ENCODE measurements at places on chromosomes 13 and 19. TPM values are rescaled to one million over a fixed set of nuclear protein-coding genes. Genes with fewer than 3 reads are reported as not detected.

DNA sequence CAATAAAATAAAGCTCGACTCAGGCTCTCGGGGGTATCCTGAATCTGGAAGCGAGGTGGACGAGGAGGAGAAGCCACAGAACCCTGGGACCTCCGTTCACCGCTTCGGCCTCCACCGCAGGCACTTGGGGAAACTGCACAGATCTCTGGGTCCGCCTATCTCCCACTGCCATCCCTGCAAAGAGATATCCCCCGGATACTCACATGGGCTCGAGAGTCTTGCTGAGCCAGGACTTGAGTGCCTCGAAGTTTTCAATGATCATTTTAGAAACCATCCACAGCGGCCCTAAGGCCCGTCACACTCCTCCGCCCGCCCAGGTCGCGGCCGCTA, 589 bp downstream of the RBM26 start:
- H3K4me1 ChIP-seq = peaks cover 3% of the 10 kb centered on the region
- peak overlapping the region; percentile 97 for H3K27ac ChIP-seq
- no peak for DNase-seq
- H3K27me3 ChIP-seq = no peaks in the 10 kb centered on the region
- H3K36me3 ChIP-seq = no peaks in the 10 kb centered on the region

GRCh38 chr19:38655148-38655824, 7.8 kb downstream of the ACTN4 start:
- H3K27ac ChIP-seq = peak overlapping the region; percentile 78
- no peak overlapping the region for H3K4me3 ChIP-seq
- H3K27me3 ChIP-seq = no peaks in the 10 kb centered on the region
- peaks cover 10% of the 10 kb centered on the region for H3K36me3 ChIP-seq

GRCh38 chr13:33025220-33025744, 9.1 kb downstream of the KL start:
- H3K27me3 ChIP-seq = peaks cover 49% of the 10 kb centered on the region
- no peak for DNase-seq
- H3K4me1 ChIP-seq = no peaks in the 10 kb centered on the region
- H3K4me3 ChIP-seq = no peak overlapping the region

DNA sequence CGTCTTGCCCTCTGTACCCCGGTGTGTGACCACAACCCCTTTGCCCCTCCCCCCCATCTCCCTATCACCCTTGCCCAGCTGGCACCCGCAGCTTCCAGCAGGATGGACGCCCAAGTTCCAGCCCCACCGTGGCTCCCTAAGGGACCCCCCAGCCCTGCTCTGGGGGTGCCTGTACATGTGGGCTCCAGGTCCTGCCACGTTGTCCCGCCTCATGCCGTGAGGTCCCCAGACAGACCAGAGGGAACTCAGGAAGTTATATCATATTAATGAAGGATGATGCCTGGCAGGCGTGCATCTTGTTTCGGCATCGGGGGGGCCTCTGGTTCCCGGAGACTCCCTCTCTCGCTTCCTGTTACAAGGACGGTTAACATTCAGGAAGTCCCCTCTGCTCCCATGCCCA, 1.6 kb upstream of the PTGIR start:
- H3K4me3 ChIP-seq = no peak overlapping the region
- H3K27me3 ChIP-seq = no peaks in the 10 kb centered on the region
- DNase-seq = no peak
- H3K27ac ChIP-seq = no peak overlapping the region

GRCh38 chr13:36341718-36342117, 4.5 kb downstream of the SPART start:
- no peak overlapping the region for H3K4me3 ChIP-seq
- DNase-seq = peak; percentile 51
- no peaks in the 10 kb centered on the region for H3K27me3 ChIP-seq
- H3K4me1 ChIP-seq = peaks cover 5% of the 10 kb centered on the region

GRCh38 chr13:40407567-40407966, 258.9 kb downstream of the FOXO1 start:
- H3K4me1 ChIP-seq = peaks cover 11% of the 10 kb centered on the region
- no peak for DNase-seq
- H3K27ac ChIP-seq = no peak overlapping the region
- no peaks in the 10 kb centered on the region for H3K36me3 ChIP-seq

- DNase-seq = peak; percentile 40
- H3K4me1 ChIP-seq = no peaks in the 10 kb centered on the region
- H3K36me3 ChIP-seq = no peaks in the 10 kb centered on the region
- no peak overlapping the region for H3K4me3 ChIP-seq
- no peaks in the 10 kb centered on the region for H3K27me3 ChIP-seq
Measured at GRCh38 chr13:79501538-79502232, 20.7 kb downstream of the NDFIP2 start.

GRCh38 chr19:8206147-8207087, 2.8 kb upstream of the CERS4 start:
- H3K27me3 ChIP-seq = peaks cover 18% of the 10 kb centered on the region
- H3K36me3 ChIP-seq = no peaks in the 10 kb centered on the region
- no peak overlapping the region for H3K4me3 ChIP-seq
- H3K4me1 ChIP-seq = peaks cover 4% of the 10 kb centered on the region
- DNase-seq = no peak

DNA sequence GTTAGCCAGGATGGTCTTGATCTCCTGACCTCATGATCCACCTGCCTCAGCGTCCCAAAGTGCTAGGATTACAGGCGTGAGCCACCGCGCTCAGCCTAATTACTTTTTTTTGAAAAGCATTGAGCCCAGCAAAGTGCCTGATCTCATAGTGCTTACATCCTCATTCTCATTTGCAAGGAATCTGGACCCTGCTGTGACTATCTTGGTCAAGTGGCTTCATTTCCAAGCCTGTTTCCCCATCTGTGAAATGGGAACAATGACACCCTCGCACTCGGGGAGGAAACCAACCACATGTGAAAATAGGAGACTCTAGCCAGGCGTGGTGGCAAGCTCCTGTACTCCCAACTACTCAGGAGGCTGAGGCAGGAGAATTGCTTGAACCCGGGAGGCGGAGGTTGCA, 1.6 kb upstream of the PLEKHA4 start:
- no peaks in the 10 kb centered on the region for H3K27me3 ChIP-seq
- no peak overlapping the region for H3K4me3 ChIP-seq
- H3K36me3 ChIP-seq = peaks cover 21% of the 10 kb centered on the region
- no peak for DNase-seq
- peaks cover 21% of the 10 kb centered on the region for H3K4me1 ChIP-seq

- DNase-seq = no peak
- H3K4me1 ChIP-seq = no peaks in the 10 kb centered on the region
- no peak overlapping the region for H3K27ac ChIP-seq
- no peak overlapping the region for H3K4me3 ChIP-seq
- peaks cover 48% of the 10 kb centered on the region for H3K27me3 ChIP-seq
Measured at GRCh38 chr19:53958168-53958571, 4.6 kb upstream of the CACNG8 start.

DNA sequence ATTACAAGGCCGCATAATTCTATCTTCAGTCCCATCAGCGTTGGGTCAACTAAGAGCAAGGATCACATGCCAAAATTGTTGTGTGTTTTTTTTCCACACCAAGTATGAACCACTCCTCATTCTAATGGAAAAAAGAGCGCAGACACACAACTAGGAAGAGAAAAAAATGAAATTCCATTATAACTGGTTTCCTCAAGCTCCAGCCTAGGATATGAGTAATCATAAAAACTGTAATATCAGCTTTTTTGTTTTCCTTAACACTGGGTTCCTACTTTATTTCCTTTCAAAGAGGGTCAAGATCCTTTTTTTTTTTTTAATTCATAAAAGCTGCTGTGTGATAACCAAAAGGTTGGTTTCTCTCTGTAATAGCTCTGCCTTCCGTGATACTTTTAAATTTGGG, 19.4 kb downstream of the TSHZ3 start:
- peaks cover 59% of the 10 kb centered on the region for H3K4me1 ChIP-seq
- H3K4me3 ChIP-seq = no peak overlapping the region
- no peak overlapping the region for H3K27ac ChIP-seq
- peaks cover 7% of the 10 kb centered on the region for H3K36me3 ChIP-seq
- no peaks in the 10 kb centered on the region for H3K27me3 ChIP-seq

- H3K36me3 ChIP-seq = peaks cover 4% of the 10 kb centered on the region
- H3K27me3 ChIP-seq = no peaks in the 10 kb centered on the region
- H3K27ac ChIP-seq = no peak overlapping the region
- peaks cover 2% of the 10 kb centered on the region for H3K4me1 ChIP-seq
- DNase-seq = no peak
- H3K4me3 ChIP-seq = no peak overlapping the region
Measured at GRCh38 chr13:100090861-100091260, 2.0 kb downstream of the PCCA start.

DNA sequence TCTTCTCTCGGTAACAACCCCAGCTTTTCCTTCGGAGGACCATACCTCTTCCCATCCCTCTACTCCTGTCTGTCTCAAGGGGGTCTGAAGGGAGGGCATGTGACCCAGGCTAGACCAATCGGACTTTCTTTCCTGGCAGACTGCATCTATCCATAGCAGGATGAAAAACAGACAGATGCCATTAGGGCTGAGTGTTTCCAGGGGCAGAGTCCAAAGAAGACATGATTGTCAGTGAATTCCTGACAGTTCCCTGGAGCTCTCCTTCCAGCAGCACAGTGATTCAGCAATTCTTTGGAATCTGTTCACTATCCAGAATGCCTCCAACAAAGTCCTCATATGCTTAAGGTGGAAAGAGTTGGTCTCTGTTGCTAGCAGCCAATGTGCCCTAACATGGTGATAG, 189.8 kb downstream of the KCTD12 start:
- H3K27ac ChIP-seq = peak overlapping the region; percentile 73
- H3K36me3 ChIP-seq = no peaks in the 10 kb centered on the region
- peaks cover 4% of the 10 kb centered on the region for H3K4me1 ChIP-seq
- H3K27me3 ChIP-seq = no peaks in the 10 kb centered on the region
- peak; percentile 51 for DNase-seq
- H3K4me3 ChIP-seq = no peak overlapping the region

- H3K27me3 ChIP-seq = no peaks in the 10 kb centered on the region
- peaks cover 38% of the 10 kb centered on the region for H3K36me3 ChIP-seq
- peaks cover 14% of the 10 kb centered on the region for H3K4me1 ChIP-seq
- no peak for DNase-seq
Measured at GRCh38 chr19:5621945-5622464, 571 bp downstream of the SAFB2 start.

AMER2 gene
- total RNA-seq = not detected

ODAD3 gene
- under 0.01 TPM for total RNA-seq

RUBCNL gene
- total RNA-seq = not detected

SEMA6B gene
- total RNA-seq = 0.18 TPM

VN1R2 gene
- not detected for total RNA-seq

DIRAS1 gene
- total RNA-seq = 2.5 TPM

SLC5A5 gene
- total RNA-seq = not detected
